ENCODE measurements at places on chromosomes 4 and X.

- DNase-seq, result no peak
These were observed 35.3 kb downstream of the ATXN3L start for GRCh38 chrX:13284570-13284969.

DNA sequence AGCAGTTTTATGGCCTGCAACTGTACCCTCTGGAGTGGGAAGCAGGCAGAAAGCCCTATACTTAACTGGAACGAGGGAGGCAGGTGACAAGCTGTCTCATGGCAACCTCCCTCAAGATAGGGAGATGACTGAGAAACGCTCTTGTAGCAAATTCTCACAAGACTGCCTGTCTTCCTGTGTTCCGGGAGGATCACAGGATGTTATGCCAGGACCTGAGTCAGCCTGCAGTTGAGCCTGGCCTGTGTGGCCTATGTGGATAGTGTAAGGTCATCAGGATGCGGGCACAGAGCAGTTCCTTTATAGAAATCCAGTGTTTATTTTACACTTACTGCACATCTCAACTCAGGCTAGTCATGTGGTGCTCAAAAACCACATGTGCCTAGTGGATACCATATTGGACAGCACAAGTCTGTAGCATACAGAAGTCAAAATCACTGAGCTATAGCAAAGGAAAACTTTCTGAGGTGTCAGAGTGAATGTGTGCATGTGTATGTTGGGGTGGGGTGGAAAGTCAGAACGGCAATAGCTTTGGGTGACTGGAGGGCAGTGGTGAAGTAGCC is 25.2 kb downstream of the TAF7L start:
- no peak for DNase-seq

DNA sequence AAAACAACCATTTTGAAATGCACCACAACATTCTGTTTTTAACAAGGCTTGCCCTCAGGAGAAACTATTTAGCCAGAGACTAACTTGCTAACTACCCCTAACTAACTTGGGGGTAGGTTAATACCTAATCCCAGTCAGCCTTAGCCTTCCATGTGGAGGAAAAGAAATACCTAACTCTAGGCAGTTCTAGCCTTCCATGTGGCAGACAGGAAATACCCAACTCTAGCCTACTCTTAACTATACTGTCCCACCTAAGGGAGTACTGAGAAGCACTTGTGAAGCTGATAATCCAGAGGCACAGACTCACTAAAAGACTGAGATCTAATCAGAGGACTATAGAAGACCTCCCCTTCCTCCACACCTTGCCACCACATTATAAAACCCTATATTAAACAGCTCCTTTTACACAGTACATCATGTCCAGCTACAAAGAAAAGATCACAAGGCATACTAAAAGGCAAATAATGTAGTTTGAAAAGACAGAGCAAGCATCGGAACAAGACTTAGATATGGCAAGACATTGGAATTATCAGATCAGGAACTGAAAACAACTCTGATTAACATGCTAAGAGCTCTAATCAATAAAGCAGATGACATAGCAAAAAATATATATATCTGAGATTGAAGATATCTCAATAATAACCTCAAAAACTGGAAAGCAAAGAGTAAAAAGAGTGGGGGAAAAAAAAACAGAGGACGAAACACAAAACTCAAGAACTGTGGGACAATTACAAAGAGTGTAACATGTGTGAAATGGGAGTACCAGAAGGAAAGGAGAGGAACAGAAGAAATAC is 52.2 kb downstream of the FRYL start:
- no peak for DNase-seq

DNA sequence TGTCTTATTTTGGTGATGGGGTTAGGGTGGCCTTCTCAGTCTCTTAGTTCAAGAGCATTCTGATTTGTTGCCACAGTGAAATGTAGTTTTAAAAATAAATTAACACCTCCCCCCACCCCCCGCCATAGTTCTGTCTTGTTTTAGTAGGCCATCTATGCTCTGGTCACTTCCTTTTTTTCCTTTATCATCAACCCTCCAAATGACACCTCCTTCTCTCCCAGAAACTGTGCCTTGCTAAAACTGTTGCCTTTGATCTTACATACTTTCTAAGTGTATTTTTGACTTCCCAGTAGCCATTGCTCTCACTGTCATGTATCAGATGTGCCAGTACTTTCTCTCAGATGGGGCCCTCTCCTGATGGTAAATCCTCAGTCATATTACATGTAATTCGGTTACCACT is 14.5 kb upstream of the NDUFC1 start:
- DNase-seq, result no peak

DNA sequence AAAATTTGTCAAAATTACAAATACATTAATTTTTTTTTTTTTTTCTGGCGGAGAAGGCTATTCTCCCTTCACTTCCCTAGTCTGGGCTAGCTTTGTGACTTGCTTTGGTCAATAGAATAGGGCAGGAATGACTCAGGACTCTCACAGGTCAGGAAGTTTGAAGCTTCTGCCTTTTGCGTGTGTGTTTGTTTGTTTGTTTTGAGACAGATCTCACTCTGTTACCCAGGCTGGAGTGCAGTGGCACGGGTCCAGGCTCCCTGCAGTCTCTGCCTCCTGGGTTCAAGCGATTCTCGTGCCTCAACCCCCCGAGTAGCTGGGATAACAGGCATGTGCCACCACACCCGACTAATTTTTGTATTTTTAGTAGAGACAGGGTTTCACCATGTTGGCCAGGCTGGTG is 55.9 kb upstream of the USP9X start:
- no peak for DNase-seq

- DNase-seq, result peak; percentile 60
These were observed at the start of gene PDE5A for GRCh38 chr4:119628281-119629141. Gene PDE5A (minus strand): TSS chr4:119628804. CDS start chr4:119628671, 133 bp downstream.

- DNase-seq, result no peak
These were observed 6.9 kb downstream of the SH3TC1 start for GRCh38 chr4:8205749-8206611.

GRCh38 chr4:77826275-77826674 is 7.1 kb upstream of the CNOT6L start:
- no peak for DNase-seq

DNA sequence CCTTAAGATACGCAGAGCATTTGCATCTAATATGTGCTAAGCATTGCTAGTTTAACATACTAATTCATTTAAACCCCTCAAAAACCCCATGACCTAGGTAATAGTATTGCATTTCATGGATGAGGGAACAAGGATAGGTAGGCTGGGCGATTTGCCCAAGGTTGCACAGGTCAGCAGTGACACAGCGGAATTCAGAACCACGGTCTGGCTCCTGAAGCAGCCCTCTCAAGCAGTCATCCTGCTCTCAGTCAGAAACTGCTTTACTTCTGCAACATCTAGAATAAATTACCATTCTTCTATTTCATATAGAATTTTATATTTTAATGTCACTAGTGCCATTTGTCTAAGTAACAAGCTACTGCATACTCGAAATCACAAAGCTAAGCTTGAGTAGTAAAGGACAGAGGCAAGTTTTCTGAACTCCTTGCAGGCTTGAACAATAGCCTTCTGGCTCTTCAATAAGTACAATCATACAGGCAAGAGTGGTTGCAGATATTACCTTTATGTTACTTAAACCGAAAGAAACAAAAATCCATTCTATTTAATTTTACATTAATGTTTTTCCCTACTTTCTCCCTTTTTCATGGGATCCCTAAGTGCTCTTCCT is 555 bp upstream of the SPP1 start:
- no peak for DNase-seq

- no peak for DNase-seq
These were observed 190.3 kb upstream of the PSAPL1 start for GRCh38 chr4:7625071-7625470.

- DNase-seq, result no peak
These were observed 5.2 kb upstream of the SLC2A9 start for GRCh38 chr4:10026485-10026884.

DNA sequence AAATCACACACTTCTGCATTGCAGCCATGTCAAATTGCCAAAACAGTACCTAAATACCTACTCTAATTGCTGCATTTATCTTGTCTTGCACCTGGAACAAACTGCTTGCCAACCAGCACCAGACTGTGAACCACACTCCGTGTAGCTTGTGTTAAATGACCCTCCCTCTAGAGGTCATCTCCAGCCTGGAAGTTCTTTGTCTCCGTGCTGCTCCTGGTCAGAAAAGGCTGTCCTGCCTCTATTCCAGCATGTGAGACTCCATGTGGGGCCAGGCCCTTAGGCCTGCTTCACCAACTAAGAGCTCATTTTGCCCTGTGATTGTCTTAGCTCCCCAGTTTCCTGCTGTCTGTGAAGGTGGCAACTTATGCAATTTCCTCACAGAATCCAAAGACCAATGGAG is 28.3 kb downstream of the CNGA2 start:
- DNase-seq, result no peak

- DNase-seq, result no peak
These were observed 872.5 kb upstream of the ADGRL3 start for GRCh38 chr4:60327651-60328050.

- DNase-seq, result no peak
These were observed 696 bp downstream of the SCRG1 start for GRCh38 chr4:173398220-173398619.

DNA sequence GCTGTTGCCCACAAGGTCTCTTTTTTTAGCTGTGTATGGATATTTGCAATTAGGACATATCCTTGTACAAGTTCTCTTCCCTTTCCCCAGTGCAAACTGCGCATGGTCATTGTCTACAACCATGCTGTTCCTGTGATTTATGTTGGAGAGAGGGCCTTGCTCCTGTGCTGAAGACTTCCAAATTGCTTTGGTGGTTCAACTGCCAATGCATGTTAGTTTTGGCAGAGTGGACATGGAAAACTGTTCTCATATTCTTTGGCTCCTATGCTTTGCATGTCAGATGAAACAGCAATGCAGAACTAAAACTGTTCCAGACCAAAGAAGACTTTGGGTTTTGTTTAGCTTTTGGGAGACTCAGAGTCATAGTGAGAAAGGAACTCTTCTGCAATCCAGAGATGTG is 148.8 kb upstream of the EDNRA start:
- DNase-seq, result no peak

- no peak for DNase-seq
These were observed 160.0 kb downstream of the HNRNPD start for GRCh38 chr4:82213485-82214417.

GRCh38 chr4:76074468-76074867 is at the start of gene ART3:
Gene ART3 (plus strand): TSS chr4:76074709. CDS start chr4:76075890, 1,181 bp downstream.
- DNase-seq, result no peak

GRCh38 chr4:144174401-144175067 is 34.0 kb upstream of the GYPA start:
- no peak for DNase-seq

- DNase-seq, result no peak
These were observed 67.8 kb downstream of the GATB start for GRCh38 chr4:151692821-151693673.

DNA sequence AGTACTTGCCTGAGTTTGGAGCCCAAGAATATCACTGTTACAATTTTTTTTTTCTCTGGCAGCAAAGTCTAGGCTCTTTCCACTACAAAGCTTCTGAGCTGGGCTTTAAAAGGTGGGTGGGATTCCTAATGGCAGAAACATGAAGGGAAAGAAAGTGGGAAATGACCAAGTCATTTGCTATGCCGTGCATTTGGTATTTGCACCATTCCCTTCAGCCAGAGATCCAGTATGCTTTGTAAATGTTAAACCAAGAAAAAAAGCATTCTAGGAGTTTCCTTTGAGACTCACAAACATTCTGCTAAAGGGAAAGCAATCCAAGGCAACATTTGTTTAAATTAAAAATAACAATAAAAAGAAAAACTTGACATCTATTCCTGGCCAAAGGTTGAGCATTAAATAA is 451.2 kb downstream of the RAB28 start:
- DNase-seq, result no peak

- no peak for DNase-seq
These were observed 112.3 kb upstream of the BANK1 start for GRCh38 chr4:101678180-101678579.

GRCh38 chr4:54101190-54102041 is 1.5 kb downstream of the GSX2 start:
- DNase-seq, result no peak

GRCh38 chr4:1834047-1834775 is 21.7 kb downstream of the LETM1 start:
- DNase-seq, result no peak

- no peak for DNase-seq
These were observed 499.5 kb downstream of the ANKRD50 start for GRCh38 chr4:124212815-124213630.

DNA sequence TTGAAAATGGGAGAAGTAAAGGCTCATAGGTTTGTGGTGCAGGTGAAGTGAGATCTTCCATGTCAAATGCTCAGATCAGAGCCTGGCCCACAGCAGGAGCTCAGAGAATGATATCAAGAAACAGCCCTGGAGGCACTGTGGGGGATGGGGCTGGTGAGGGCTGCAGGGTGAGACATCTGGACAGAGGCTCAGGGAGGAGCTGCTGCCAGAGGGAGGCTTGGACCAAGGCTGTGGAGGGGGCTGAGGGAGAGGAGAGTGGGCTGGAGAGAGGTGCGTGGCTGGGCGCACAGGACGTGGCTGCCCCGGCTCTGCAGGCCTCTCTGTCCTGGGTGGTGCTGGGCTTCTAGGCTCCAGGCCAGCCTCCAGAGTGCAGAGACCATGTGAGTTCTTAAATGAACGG is 5.6 kb downstream of the SORCS2 start:
- no peak for DNase-seq

- no peak for DNase-seq
These were observed 43.4 kb downstream of the NUDT6 start for GRCh38 chr4:122879001-122879400.

All from stimulated activated CD8-positive, alpha-beta memory T cell treated with anti-CD3 and anti-CD28 coated beads, Interleukin-7, amount 100 ng/mL, for 1 hour (primary cell).